Body of pancreas (tissue), 4 donors: ENCODE measurements at places on chromosomes 2 and 18. TPM values are rescaled to one million over a fixed set of nuclear protein-coding genes. Genes with fewer than 3 reads are reported as not detected.
A peak's percentile ranks its signal among the peaks of the same experiment; 100 is the strongest.

- DNase-seq: peak; percentile 8
Observed at GRCh38 chr18:3652380-3653262, 202.6 kb downstream of the TGIF1 start.

- no peak for DNase-seq
Observed at GRCh38 chr18:23943104-23943503, 71.5 kb upstream of the TTC39C start.

DNA sequence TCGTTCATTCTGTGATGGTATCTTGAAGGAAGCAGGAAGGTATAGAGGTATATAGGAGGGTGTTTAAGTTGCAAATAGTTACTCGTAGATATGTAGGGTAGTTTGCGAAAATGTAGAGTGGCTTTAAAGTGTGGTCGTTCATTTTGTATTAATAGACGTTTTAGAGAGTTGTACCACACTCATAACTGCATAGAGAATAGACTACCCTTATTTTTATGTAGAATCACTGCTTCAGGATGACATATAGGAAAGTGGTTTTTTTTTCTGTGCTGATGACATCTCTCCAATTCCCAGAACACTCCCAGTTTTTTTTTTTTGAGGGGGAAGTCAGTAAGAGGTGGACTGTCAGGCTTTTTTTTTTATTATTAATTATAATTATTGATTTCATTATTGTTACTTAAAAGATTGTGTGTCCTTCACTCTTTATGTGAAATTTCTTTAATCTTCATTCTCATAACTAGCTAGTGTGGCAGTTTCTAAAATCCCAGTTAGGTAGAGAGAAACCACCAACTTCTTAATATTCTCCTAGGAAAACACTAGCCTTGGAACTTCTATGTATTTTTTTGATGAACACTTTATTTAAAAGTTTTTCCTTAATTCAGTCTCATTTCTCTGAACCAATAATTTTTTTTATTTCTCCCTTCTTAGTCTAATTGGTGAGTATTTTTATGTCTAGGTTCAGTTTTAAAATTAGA, 1.5 kb downstream of the ACTR3 start:
- no peak for DNase-seq

DNA sequence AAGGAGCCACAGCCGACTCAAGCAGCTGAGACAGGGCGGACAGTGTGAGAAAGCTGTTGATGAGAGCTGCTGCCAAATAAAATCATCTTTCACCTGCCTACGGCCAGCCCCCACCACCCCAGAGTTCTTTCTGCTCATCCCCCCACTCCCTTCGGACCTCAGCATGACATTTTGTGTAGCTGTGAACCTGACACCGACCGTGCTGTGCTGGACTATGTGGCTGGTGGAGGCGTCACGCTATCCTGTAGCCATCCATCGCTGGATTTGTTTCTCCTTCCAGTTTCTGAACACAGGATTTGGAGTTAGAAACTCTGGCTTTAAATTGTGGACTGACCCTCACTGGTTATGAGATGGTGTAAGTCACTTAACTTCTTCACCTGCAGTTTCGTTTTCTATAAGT, 317.3 kb downstream of the DCDC2C start:
- no peak for DNase-seq

- DNase-seq: no peak
Observed at GRCh38 chr18:1906421-1906820, 664.9 kb downstream of the METTL4 start.

DNA sequence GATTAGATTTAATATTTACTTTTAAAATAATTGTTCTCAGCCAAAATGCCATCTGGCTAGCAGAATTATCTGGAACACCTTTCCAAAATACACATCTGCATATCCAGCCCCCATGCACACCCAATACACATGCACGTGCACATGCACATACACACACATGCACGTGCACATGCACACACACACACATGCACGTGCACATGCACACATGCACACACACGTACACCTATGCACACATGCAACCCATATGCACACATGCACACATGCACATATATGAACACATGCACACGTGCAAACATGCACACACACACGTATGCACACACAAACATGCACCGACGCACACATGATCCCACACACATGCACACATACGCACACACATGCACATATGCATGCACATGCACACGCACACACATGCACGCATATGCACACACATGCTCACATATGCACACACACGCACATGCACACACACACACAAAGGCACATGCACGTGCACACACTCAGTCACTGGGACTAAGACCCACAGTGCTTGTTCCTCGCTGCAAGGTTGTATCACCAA, 53.5 kb downstream of the COPS8 start:
- DNase-seq: no peak

DNA sequence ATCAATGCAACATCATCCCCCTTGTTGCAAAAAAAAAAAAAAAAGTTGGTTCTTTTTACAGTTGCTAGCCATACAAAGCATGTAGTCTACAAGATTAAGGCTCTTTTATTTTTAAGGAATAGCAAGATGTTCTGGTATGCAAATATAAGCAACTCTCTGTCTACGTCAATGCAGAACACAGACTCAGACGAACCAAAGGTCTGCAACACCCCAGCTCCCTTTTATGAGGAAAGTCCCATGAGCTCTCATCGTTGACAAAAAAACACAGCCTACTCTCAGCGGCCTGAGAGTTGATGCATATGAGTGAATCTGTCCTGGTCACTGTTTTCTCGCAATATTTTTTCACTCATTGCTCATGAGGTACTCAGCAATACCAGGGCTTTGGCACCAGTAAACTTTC, 112.9 kb downstream of the STK39 start:
- no peak for DNase-seq

DNA sequence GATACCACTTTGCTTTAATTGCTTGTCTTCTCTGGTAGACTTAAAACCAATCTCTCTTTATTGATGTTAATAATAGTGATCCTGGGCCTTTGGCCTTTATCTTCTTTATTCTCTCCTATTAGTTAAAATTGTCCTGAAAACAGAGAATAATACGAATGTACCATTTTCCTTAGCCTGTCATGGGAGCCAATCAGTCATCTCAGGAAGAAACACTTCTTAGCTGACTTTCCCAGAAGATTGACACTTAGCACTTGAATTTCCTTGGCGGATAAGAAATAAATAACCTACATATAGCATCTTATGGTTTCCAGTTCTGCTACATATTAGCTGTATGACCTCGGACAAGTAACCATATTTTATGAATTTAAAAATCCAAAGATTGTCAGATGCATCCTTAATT, 338.4 kb upstream of the SLC14A2 start:
- no peak for DNase-seq

GRCh38 chr2:46776687-46777327, 138.8 kb downstream of the MCFD2 start:
- DNase-seq: peak; percentile 61

- no peak for DNase-seq
Observed at GRCh38 chr2:162312853-162313252, 5.6 kb downstream of the IFIH1 start.

GRCh38 chr18:47871288-47871687, 59.2 kb downstream of the SMAD2 start:
- no peak for DNase-seq

DNA sequence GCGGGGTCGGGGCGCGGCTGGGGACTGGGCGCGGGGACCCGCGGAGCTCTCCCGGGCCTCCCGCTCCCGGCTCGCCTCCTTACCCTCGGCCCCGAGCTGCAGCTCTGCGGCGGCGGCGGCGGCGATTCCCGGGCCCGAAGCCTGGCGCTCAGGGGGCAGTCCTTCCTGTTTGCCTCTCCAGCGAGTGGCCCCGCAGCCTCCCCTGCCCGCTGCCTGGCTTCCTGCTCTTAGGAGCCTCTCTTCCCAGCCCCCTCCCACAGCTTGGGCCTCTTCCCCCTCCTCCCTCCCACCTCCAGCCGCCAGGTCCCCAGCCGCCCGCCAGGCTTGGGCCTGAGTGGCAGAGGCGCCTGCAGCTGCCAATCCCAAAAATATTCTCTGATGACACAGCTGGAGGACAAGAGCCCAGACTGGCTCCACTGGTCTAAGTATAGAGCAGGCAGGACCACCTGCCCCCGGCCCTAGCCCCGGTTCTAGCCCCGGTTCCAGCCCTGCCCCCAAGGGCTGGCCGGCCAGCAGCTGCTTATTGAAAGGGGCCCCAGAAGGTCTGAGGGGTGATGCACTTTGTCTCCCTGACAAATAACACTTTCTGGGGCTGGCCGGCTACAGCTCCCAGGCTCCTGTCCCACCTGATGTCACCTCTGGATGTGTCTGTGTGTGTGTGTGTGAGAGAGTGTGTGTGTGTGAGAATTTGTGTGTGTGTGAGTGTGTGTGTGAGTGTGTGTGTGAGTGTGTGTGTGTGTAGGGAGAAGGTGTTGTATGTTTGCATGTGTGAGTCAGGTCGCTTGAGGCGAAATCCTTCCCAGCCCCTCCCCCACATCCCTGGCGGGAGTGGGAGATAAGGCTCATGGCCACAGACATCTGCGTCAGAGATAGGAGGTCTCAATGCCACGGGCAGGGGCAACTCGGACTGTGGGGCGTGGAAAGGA, at the start of gene OBSL1:
TSS of gene OBSL1 (minus strand) at position 229 of the 926 bp plus-strand sequence. CDS start 307 bp downstream, outside the sequence.
- peak; percentile 82 for DNase-seq

DNA sequence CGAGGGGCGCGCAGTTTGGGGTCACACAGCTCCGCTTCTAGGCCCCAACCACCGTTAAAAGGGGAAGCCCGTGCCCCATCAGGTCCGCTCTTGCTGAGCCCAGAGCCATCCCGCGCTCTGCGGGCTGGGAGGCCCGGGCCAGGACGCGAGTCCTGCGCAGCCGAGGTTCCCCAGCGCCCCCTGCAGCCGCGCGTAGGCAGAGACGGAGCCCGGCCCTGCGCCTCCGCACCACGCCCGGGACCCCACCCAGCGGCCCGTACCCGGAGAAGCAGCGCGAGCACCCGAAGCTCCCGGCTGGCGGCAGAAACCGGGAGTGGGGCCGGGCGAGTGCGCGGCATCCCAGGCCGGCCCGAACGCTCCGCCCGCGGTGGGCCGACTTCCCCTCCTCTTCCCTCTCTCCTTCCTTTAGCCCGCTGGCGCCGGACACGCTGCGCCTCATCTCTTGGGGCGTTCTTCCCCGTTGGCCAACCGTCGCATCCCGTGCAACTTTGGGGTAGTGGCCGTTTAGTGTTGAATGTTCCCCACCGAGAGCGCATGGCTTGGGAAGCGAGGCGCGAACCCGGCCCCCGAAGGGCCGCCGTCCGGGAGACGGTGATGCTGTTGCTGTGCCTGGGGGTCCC, at the start of gene ITGA4:
TSS of gene ITGA4 (plus strand) at position 266 of the 620 bp plus-strand sequence. CDS start at position 535, 269 bp downstream.
- peak; percentile 59 for DNase-seq

DNA sequence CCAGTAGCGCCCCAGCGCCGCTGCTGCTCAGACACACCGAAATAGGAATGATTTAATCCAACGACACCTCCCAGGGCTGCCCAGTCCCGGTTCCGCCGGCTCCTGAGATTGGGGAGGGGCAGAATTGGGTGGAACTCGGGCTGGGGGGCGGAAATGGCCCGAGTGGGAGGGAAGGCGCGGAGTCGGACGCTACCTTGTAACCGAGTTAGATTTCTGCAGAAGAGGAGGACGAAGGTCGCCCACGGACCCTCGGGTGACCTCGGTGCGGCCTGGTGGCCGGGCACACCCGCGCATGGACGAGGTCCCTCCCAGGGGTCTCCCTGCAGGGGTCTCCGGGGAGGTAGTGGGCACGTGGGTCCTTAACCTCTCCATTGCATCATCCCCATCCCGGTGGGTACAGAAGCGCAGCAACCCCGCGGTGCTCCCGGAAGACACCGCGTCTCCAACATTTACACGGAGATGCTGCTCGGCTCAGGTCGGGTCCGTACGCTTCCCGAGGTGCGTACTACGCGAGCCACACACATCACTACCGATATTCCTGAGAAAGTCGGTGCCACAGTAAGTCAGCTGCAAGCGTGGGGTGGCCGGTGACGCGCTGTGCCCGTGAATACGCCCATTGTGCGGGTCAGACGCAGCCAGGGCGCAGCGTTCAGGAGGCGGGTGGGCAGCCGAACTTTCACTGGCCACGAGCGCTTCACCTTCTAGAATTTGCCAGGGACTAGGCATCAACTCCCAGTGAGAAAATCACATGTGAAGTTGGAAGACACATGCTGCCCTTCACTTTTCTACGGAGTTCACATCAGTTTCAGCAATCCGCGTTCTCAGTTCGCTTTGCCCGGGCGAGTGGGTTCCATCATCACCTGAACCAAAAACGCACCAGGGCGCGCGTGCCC, 3.0 kb downstream of the ZNF516 start:
- DNase-seq: peak; percentile 49

- DNase-seq: no peak
Observed at GRCh38 chr2:174815526-174815925, 51.3 kb upstream of the CHRNA1 start.

GRCh38 chr2:4291430-4291829, 588.1 kb downstream of the DCDC2C start:
- no peak for DNase-seq

DNA sequence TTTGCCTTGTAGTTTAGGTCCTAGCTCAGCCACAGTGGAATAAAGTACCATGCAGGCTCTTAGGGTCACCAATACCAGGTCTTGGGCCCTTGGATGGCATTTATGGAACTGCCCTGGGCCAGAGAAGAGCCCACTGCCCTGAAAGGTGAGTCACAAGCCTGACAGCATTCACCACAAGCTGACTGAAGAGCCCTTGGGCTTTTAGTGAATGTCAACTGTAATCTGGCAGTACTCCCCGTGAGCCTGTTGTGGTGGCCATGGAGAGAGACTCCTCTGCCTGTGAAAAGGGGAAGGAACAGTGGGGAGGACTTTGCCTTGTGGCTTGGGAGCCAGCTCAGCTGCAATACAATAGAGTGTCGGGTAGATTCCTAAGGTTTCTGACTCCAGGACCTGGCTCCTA, 1389.7 kb downstream of the DSC3 start:
- no peak for DNase-seq

GRCh38 chr2:215442401-215442787, 6.5 kb upstream of the FN1 start:
- no peak for DNase-seq

- DNase-seq: no peak
Observed at GRCh38 chr2:17519486-17519885, 1.2 kb upstream of the RAD51AP2 start.

DNA sequence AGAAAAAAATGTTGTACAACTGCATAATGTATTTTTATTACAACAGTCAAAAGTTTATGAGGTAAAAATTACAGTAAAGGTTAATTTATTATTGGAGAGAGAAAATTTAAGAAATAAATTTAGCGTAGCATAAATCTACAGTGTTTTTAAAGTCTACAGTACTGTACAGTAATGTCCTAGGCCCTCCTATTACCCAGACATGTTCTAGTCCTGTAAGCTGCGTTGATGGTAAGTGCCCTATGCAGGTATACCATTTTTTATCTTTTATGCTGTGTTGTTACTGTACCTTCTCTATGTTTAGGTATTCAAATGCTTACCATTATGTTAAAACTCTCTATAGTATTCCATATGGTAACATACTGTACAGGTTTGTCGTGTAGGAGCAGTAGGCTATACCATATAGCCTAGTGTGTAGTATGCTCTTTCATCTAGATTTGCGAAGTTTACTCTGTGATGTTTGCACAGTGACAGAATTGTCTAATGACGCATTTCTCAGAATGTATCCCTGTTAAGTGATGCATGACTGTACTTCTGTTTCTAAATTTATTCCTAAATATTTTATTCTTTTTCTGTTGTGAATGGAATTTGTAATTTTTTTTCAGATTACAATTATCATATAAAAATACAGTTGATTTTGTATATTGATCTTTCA, 24.5 kb downstream of the ABI2 start:
- no peak for DNase-seq

GRCh38 chr2:182616471-182617393, 99.3 kb upstream of the DNAJC10 start:
- DNase-seq: no peak

CHPF gene
- 232 TPM for total RNA-seq

MALT1 gene
- total RNA-seq: 14.5 TPM

VWA3B gene
- total RNA-seq: not detected

NOL4 gene
- 1.3 TPM for total RNA-seq

TCF4 gene
- total RNA-seq: 34.0 TPM

BUB1 gene
- total RNA-seq: not detected

PLGLB2 gene
- 1.8 TPM for total RNA-seq
